Breast epithelium (tissue), 4 donors: ENCODE measurements at places on chromosomes 1 and 21. TPM values are rescaled to one million over a fixed set of nuclear protein-coding genes. Genes with fewer than 3 reads are reported as not detected.

- H3K4me1 ChIP-seq, result peaks cover 2% of the 10 kb centered on the region
- no peak for DNase-seq
- no peaks in the 10 kb centered on the region for H3K27me3 ChIP-seq
- no peaks in the 10 kb centered on the region for H3K36me3 ChIP-seq
- H3K4me3 ChIP-seq, result no peak overlapping the region
- no peak overlapping the region for H3K27ac ChIP-seq
Measured at GRCh38 chr1:98672189-98672588, 10.7 kb downstream of the SNX7 start.

- H3K36me3 ChIP-seq, result no peaks in the 10 kb centered on the region
- no peak overlapping the region for H3K4me3 ChIP-seq
- DNase-seq, result no peak
- no peak overlapping the region for H3K27ac ChIP-seq
Measured at GRCh38 chr21:17733209-17733608, 85.9 kb downstream of the C21orf91 start.

KRTAP12-2 gene
- total RNA-seq, result not detected

DNA sequence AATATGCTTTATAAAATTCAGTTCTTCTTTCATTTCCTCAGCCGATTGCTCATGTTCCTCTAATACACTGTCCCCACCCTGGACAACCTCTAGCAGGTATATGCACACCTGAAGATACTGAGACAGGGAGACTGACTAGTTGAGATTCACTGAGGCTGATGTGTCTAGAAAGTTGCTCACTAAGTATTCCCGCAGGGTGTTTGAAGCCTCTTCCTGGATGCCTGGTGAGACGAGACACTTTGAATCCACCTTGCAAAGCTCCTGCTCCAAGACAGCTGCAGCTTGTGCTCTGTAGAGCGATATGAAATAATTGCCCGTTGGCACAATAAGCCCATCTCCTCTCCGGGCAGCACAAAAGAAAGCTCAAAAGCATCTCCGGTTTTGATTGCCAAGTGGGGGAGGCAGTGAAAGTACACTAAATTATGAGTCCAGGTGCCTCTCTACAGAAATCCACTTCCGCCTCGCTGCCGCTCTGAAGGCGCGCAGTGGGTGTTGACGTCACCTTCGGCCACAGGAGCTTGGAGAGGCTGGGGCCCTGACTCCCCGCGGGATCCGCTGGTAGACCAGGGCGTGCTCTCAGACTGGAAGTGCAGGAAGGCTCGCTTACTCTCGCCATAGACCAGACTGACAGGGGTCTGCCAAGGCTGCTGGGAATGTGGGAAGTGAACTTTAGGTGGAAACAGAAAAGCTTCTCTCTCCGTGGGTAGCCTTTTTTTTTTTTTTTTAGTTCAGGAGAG, 46.3 kb downstream of the GPA33 start:
- H3K27me3 ChIP-seq, result no peaks in the 10 kb centered on the region
- H3K27ac ChIP-seq, result peak overlapping the region; percentile 71
- no peaks in the 10 kb centered on the region for H3K36me3 ChIP-seq
- DNase-seq, result peak; percentile 73

DNA sequence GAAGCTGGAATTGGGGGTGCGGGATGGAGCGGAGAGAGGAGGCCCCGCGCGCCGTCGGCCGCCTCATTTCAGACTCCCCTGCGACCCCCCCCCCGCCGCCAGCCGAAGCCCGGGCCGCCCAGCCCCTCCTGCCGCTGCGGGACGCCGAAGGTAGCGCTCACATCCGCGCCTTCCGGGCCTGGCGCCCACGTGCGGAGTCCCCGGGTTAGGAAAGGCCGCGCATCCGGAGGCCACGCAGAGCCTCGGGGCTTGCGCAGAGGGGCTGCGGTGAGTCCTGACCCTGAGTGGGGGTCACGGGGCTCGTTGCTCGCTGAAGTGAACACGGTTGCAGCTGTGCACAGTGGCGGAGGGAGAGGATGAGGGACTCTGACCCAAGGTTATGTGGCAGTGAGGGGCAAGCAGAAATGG, 552 bp upstream of the ZNF496 start:
- peaks cover 4% of the 10 kb centered on the region for H3K4me1 ChIP-seq
- H3K36me3 ChIP-seq, result no peaks in the 10 kb centered on the region
- H3K27ac ChIP-seq, result peak overlapping the region; percentile 95
- peak; percentile 20 for DNase-seq
- no peaks in the 10 kb centered on the region for H3K27me3 ChIP-seq

- DNase-seq, result no peak
- H3K27ac ChIP-seq, result no peak overlapping the region
- H3K4me3 ChIP-seq, result no peak overlapping the region
- H3K4me1 ChIP-seq, result no peaks in the 10 kb centered on the region
- no peaks in the 10 kb centered on the region for H3K36me3 ChIP-seq
Measured at GRCh38 chr1:217712925-217713597, 81.9 kb downstream of the SPATA17 start.

- DNase-seq, result no peak
- no peaks in the 10 kb centered on the region for H3K27me3 ChIP-seq
- no peaks in the 10 kb centered on the region for H3K4me1 ChIP-seq
Measured at GRCh38 chr1:16161717-16162116, 5.8 kb upstream of the EPHA2 start.

- DNase-seq, result no peak
- peaks cover 2% of the 10 kb centered on the region for H3K4me1 ChIP-seq
- H3K27ac ChIP-seq, result peak overlapping the region; percentile 62
- no peaks in the 10 kb centered on the region for H3K36me3 ChIP-seq
- H3K27me3 ChIP-seq, result no peaks in the 10 kb centered on the region
Measured at GRCh38 chr1:54287801-54288211, 87.8 kb downstream of the MRPL37 start.

KLHDC8A gene
- not detected for total RNA-seq

GRCh38 chr1:167635156-167635648, 5.2 kb downstream of the RCSD1 start:
- H3K27me3 ChIP-seq, result no peaks in the 10 kb centered on the region
- H3K27ac ChIP-seq, result no peak overlapping the region
- H3K36me3 ChIP-seq, result no peaks in the 10 kb centered on the region

ROR1 gene
- 5.9 TPM for total RNA-seq

DNA sequence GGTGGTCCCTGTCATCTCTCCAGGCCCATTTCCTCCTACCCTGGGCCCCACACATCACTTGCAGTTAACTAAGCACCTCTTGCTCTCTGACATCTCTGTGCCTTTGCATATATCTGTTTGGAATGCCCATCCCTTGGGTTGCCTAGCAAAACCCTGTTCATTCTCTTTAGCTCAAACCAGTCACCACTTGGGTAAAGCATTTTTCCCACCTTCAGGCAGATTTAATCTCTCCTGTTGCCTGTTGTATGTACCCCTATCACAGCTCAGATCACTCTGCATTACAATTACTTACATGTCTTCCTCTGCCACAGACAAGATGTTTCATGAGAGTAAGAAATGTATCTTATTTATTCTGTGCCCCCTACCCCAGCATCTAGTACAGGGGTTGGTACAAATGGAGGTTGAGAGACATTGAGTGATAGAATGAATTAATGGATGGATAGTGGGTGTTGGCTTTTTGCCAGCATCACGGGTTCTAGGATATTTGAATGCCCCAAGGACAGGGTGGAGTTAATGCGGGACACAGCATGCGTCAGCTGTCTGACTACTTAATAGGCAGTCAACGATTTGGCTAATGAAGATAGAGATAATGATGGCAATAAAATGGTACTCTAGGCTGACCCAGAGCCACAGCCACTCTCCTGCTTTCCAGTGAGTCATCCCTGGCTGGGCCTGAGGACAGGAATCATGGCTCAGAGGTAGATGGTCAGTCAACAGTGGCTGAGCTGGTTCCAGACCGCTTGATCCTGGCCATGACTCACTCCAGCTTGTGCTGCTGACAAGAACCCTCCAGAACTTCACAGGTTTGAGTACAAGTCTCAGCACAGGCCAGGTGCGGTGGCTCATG, 6.5 kb downstream of the NR0B2 start:
- no peaks in the 10 kb centered on the region for H3K4me1 ChIP-seq
- no peak for DNase-seq
- H3K36me3 ChIP-seq, result no peaks in the 10 kb centered on the region
- H3K27me3 ChIP-seq, result no peaks in the 10 kb centered on the region
- H3K4me3 ChIP-seq, result no peak overlapping the region

GRCh38 chr1:10662824-10663677, 133.4 kb downstream of the CASZ1 start:
- no peak for DNase-seq
- H3K4me1 ChIP-seq, result no peaks in the 10 kb centered on the region
- peak overlapping the region; percentile 5 for H3K27ac ChIP-seq

ATAD3A gene
- total RNA-seq, result 15.5 TPM

ACTL8 gene
- total RNA-seq, result not detected

- H3K4me1 ChIP-seq, result peaks cover 4% of the 10 kb centered on the region
- no peak overlapping the region for H3K4me3 ChIP-seq
- H3K27ac ChIP-seq, result peak overlapping the region; percentile 77
- H3K36me3 ChIP-seq, result no peaks in the 10 kb centered on the region
Measured at GRCh38 chr1:108046026-108046425, 81.0 kb upstream of the VAV3 start.

NEGR1 gene
- total RNA-seq, result 7.9 TPM

DNA sequence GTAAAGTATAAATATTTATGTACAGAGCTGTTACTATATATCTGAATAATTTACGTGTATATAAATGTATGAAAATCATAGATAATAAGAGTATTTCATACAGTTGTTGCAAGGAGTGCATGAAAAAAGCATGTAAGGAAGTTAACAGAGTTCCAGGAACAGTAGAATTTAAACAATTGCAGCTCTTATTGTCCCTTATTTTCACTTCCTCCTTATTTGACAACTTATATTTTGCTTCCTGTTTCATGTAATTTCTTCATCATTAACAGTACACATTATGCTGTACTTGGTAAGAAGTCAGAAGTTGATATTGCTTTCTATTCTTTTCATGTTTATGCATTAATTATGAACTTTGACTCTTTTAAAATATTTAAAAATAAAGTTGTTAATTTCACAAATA, 681.5 kb downstream of the LRRIQ3 start:
- no peaks in the 10 kb centered on the region for H3K27me3 ChIP-seq
- no peak overlapping the region for H3K4me3 ChIP-seq
- no peak for DNase-seq
- H3K36me3 ChIP-seq, result no peaks in the 10 kb centered on the region

- DNase-seq, result no peak
- no peak overlapping the region for H3K27ac ChIP-seq
- H3K27me3 ChIP-seq, result no peaks in the 10 kb centered on the region
- no peaks in the 10 kb centered on the region for H3K36me3 ChIP-seq
- H3K4me1 ChIP-seq, result no peaks in the 10 kb centered on the region
Measured at GRCh38 chr1:196669051-196669450, 17.2 kb downstream of the CFH start.

TIAM1 gene
- 10.6 TPM for total RNA-seq

TMEM269 gene
- 0.16 TPM for total RNA-seq

GRCh38 chr1:174740249-174740968, 259.3 kb upstream of the CACYBP start:
- H3K36me3 ChIP-seq, result no peaks in the 10 kb centered on the region
- H3K4me1 ChIP-seq, result no peaks in the 10 kb centered on the region
- H3K27ac ChIP-seq, result no peak overlapping the region
- no peaks in the 10 kb centered on the region for H3K27me3 ChIP-seq
- no peak for DNase-seq

SPAG17 gene
- total RNA-seq, result 1.3 TPM

XCL1 gene
- total RNA-seq, result not detected

ALX3 gene
- total RNA-seq, result 0.66 TPM

GRCh38 chr1:173914366-173914871, 2.7 kb downstream of the SERPINC1 start:
- H3K36me3 ChIP-seq, result no peaks in the 10 kb centered on the region
- no peak for DNase-seq
- no peaks in the 10 kb centered on the region for H3K4me1 ChIP-seq
- no peak overlapping the region for H3K27ac ChIP-seq

DNA sequence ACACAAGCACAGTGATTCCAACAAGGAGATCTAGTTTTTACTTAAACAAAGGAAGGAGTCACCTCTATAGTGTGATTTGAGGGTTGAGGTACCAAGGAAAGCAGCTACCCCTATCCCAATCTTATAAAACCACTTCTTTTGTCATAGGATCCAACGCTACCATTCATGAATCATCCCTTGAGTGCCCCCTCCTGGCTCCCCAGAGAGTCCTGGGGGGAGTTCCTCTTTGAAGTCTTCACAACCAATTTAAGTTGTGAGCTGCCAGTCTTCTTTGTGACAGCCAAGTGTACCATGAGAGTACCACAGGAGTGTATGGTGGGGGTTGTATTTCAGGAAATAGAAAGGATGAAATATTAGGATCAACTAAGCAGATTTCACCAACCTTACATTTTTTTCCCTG, 39.1 kb upstream of the NHLH2 start:
- no peak overlapping the region for H3K4me3 ChIP-seq
- no peaks in the 10 kb centered on the region for H3K36me3 ChIP-seq
- no peak for DNase-seq
- no peaks in the 10 kb centered on the region for H3K27me3 ChIP-seq
- no peak overlapping the region for H3K27ac ChIP-seq
- no peaks in the 10 kb centered on the region for H3K4me1 ChIP-seq
